Activated naive CD8-positive, alpha-beta T cell treated with anti-CD3 and anti-CD28 coated beads, Interleukin-2, amount 10 ng/mL, durations not matched to agents 7 days and 5 days (primary cell): ENCODE measurements at places on chromosomes 3 and 15. TPM values are rescaled to one million over a fixed set of nuclear protein-coding genes. Genes with fewer than 3 reads are reported as not detected.

DNA sequence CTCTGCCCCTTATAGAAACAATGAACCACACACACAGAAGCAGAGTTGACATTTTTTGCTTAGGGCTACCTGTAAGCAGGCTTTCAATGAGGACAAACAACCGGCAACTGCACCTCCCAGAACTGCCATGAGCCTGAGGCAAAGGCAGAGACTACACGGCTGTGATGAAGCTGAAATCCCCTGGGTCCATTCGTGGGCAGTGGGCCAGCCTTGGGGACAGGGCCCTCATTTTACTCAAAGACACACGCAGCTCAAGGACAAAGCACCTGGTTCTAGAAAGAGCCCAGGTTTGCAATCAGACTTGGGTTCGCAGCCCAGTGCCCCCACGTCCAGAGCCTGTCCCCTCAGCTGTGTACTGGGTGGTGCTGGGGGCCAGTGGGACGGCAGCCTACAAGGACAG, 17.9 kb downstream of the FAM174B start:
- no peak for DNase-seq
- no peaks in the 10 kb centered on the region for H3K36me3 ChIP-seq
- no peaks in the 10 kb centered on the region for H3K4me1 ChIP-seq

- H3K27ac ChIP-seq: no peak overlapping the region
- no peak for DNase-seq
- peaks cover 8% of the 10 kb centered on the region for H3K4me1 ChIP-seq
- peaks cover 15% of the 10 kb centered on the region for H3K27me3 ChIP-seq
- no peak overlapping the region for H3K4me3 ChIP-seq
These were observed 178.0 kb upstream of the P2RY1 start for GRCh38 chr3:152656972-152657355.

DNA sequence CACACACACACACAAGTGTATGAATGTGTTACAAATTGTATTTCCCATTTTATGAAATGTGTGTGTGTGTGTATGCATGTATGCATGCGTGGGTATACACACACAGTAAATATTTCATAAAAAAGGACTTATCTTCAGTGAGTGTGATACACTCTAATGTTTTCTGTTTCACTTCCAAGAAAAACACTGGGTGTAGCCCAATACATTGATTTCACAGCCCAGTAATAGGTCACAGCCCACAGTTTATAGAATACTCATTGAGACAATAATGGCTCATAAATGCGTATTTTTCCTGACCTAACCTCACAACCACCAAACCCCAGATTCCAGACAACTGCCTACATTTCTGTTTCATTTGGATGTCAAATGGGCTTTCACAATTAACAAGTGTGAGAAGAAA, 619.5 kb downstream of the MAGI1 start:
- no peak for DNase-seq
- no peak overlapping the region for H3K4me3 ChIP-seq
- H3K4me1 ChIP-seq: no peaks in the 10 kb centered on the region
- no peak overlapping the region for H3K27ac ChIP-seq

DNA sequence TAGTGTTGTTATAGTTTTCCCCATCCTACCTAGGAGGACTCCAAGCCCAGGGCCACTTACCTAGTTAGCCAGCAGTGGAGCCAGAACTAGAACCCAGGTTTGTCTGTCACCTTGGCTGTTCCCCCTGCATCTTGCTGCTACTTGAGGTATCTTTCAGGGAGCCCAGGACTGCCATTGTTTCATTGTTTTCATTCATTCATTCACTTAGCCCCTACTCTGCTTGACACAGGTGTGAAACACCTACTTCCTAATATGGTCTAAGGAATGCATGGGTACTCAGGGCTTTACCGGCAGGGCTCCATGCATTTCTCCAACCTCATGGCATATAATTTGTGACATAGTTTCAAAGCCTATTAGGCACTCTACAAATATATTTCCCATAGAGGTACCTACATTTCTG, 266.6 kb upstream of the TPM1 start:
- H3K4me3 ChIP-seq: no peak overlapping the region
- no peak for DNase-seq
- H3K4me1 ChIP-seq: no peaks in the 10 kb centered on the region

The RTP1 gene
- total RNA-seq: not detected

- DNase-seq: peak; percentile 84
- H3K4me1 ChIP-seq: no peaks in the 10 kb centered on the region
- H3K27me3 ChIP-seq: peaks cover 9% of the 10 kb centered on the region
- H3K4me3 ChIP-seq: peak within 1 kb of the TSS; percentile 59
- H3K36me3 ChIP-seq: no peaks in the 10 kb centered on the region
- H3K27ac ChIP-seq: no peak within 1 kb of the TSS
These were observed at the start of gene AP3B2 for GRCh38 chr15:82709421-82710207. Gene AP3B2, minus strand, starts transcription at chr15:82709875. Its CDS starts 169 bp downstream, at chr15:82709706.

DNA sequence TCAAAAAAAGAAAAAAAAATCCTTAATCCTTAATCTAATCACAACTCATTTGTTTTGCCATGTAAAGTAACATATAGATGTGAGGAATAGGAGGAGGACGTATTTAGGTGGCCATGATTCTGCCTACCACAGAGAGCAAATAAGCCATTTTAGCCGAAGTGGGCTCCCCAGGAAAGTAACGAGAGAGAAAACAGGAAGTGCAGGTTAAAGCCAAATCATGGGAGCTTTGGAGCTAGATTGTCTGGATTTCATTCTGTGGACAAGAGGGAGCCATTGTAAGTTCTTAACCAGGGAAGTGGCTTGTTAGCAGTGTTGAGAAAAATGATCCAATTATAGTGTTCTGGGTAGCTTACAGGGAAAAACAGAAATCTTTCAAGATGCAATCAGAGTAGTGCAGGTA, 9.4 kb downstream of the TMOD2 start:
- no peak for DNase-seq
- H3K4me3 ChIP-seq: no peak overlapping the region
- H3K4me1 ChIP-seq: peaks cover under 1% of the 10 kb centered on the region
- no peaks in the 10 kb centered on the region for H3K27me3 ChIP-seq
- peaks cover 7% of the 10 kb centered on the region for H3K36me3 ChIP-seq
- no peak overlapping the region for H3K27ac ChIP-seq

DNA sequence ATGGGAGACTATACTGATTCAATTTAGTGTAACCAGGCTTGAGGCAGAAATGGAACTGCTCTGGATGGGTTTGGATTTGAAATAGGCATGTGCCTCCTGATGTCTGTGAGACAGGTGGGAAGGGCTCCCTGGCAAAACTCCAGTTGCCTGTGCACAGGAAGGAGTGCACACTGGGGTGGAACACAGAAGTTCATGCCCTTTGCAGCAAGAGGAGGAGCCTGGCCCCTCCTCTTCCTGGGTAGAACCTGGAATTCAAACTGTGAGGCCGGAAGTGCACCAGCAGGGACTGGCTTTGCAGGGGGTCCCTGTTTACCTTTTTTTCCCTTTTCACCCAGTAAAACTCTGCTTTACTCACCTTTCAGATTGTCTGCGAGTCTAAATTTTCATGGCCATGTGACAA, 99.9 kb downstream of the GMPS start:
- H3K4me3 ChIP-seq: no peak overlapping the region
- no peaks in the 10 kb centered on the region for H3K4me1 ChIP-seq
- peaks cover 5% of the 10 kb centered on the region for H3K27me3 ChIP-seq
- H3K27ac ChIP-seq: no peak overlapping the region
- no peaks in the 10 kb centered on the region for H3K36me3 ChIP-seq

The MESP1 gene
- 1.8 TPM for total RNA-seq

DNA sequence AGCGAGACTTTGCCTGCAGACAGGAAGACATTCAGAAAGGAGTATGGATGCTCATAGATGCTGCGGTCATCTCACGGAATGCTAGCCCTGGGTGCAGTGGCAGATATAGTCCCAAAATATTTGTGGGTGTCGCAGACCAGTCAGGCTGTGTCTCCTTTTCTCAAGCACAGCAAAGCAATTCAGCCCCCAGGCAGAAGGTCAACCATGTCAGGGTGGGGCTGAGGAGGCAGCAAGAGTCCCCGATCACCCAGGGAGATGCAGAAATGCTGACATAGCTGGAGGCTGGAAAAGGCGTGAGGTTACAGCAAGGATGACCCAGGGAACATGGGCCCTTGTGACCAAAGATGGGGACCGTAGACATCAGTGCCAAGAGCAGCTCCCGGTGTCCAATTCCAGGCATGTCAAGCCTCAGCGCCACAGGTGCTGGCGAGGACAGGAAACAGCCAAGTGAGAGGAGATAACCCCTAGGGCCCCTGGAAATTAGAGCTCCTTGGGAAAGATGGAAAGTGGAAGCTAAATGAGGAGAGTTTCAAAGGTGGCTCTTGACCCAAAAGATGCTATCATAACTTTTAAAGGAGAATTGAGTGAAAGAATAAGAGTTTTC, 81.2 kb upstream of the ABHD17C start:
- no peaks in the 10 kb centered on the region for H3K36me3 ChIP-seq
- peaks cover 1% of the 10 kb centered on the region for H3K4me1 ChIP-seq
- H3K27ac ChIP-seq: no peak overlapping the region

GRCh38 chr15:71448688-71449114, 333.4 kb downstream of the THSD4 start:
- H3K4me1 ChIP-seq: no peaks in the 10 kb centered on the region
- no peaks in the 10 kb centered on the region for H3K36me3 ChIP-seq
- DNase-seq: no peak
- H3K4me3 ChIP-seq: no peak overlapping the region
- H3K27me3 ChIP-seq: peaks cover 2% of the 10 kb centered on the region

GRCh38 chr3:177764377-177764912, 567.2 kb upstream of the TBL1XR1 start:
- peaks cover 15% of the 10 kb centered on the region for H3K36me3 ChIP-seq
- no peak for DNase-seq
- H3K27me3 ChIP-seq: no peaks in the 10 kb centered on the region
- H3K4me3 ChIP-seq: no peak overlapping the region
- H3K27ac ChIP-seq: no peak overlapping the region
